ENCODE measurements at places on chromosomes 4 and X. TPM values are rescaled to one million over a fixed set of nuclear protein-coding genes. Genes with fewer than 3 reads are reported as not detected.
A peak's percentile ranks its signal among the peaks of the same experiment; 100 is the strongest.

GRCh38 chr4:106454021-106454420, 85.4 kb upstream of the GIMD1 start:
- no peaks in the 10 kb centered on the region for H3K36me3 ChIP-seq
- H3K4me1 ChIP-seq = no peaks in the 10 kb centered on the region

GRCh38 chr4:98605216-98605615, 53.2 kb downstream of the TSPAN5 start:
- H3K27ac ChIP-seq = peak overlapping the region; percentile 90
- H3K4me3 ChIP-seq = peak overlapping the region; percentile 56
- no peak for DNase-seq
- peaks cover 9% of the 10 kb centered on the region for H3K36me3 ChIP-seq
- H3K4me1 ChIP-seq = peaks cover 28% of the 10 kb centered on the region

- H3K27me3 ChIP-seq = no peaks in the 10 kb centered on the region
- peaks cover 9% of the 10 kb centered on the region for H3K4me1 ChIP-seq
- H3K36me3 ChIP-seq = no peaks in the 10 kb centered on the region
- no peak overlapping the region for H3K4me3 ChIP-seq
Observed at GRCh38 chr4:19686456-19686855, 565.2 kb upstream of the SLIT2 start.

DNA sequence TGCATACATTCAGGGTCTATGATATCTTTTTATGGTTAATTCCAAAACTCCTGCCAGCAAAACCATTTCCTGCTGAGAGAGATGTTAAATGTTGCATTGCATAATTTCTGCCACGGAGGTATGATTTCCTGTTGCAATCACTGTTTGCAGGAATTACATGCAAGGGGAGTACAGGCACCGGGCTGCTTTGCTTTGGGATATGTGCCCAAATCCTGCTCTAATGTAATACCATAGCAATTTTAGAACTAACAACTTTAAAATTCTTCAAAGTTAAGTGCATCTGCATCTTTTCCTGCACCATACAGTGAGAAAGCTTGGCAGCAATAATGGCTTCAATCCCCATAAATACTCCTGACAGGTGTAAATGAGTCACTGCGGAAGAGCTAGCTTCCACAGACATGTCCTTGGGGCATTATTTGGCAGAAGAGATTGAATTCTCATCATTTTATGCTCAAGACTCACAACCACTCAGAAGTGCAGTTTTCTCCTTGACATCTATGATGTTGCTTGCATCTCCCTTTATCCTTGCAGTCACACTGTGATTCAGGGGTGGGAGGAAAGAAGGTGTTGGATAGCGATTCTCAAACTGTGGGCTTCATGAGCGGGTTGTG, 29.6 kb downstream of the TRIM2 start:
- H3K4me1 ChIP-seq = peaks cover 38% of the 10 kb centered on the region
- DNase-seq = no peak
- H3K36me3 ChIP-seq = peaks cover 16% of the 10 kb centered on the region
- H3K27ac ChIP-seq = peak overlapping the region; percentile 15

GRCh38 chrX:96987228-96987627, 103.5 kb downstream of the RPA4 start:
- no peak overlapping the region for H3K27ac ChIP-seq
- DNase-seq = no peak
- H3K27me3 ChIP-seq = no peaks in the 10 kb centered on the region
- peaks cover 4% of the 10 kb centered on the region for H3K4me1 ChIP-seq

- H3K36me3 ChIP-seq = no peaks in the 10 kb centered on the region
- peak overlapping the region; percentile 85 for H3K4me3 ChIP-seq
Observed at GRCh38 chr4:164383358-164384220, 370.3 kb upstream of the SMIM31 start.

DNA sequence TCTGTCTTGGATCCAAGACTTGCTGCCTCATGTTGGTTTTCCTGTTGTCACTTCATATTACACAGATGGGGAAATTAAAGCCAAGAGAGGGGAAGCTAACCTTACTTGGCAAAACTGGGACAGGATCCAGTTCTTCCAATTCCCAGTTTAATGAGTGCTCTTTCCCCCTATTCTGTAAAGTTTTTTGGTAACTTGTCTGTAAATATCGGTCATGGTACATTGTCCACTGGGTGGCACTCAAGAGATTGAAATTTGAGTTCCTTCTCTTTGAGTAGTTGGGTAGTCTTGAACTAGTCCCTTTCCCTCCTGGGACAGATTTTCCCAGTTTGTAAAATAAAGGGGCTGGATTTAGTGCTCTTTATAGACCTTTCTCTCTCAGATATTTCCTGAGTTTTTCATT, 12.4 kb upstream of the EOLA2 start:
- peak overlapping the region; percentile 34 for H3K27ac ChIP-seq
- no peaks in the 10 kb centered on the region for H3K27me3 ChIP-seq
- DNase-seq = no peak
- H3K4me3 ChIP-seq = no peak overlapping the region
- peaks cover 5% of the 10 kb centered on the region for H3K36me3 ChIP-seq
- H3K4me1 ChIP-seq = no peaks in the 10 kb centered on the region

DNA sequence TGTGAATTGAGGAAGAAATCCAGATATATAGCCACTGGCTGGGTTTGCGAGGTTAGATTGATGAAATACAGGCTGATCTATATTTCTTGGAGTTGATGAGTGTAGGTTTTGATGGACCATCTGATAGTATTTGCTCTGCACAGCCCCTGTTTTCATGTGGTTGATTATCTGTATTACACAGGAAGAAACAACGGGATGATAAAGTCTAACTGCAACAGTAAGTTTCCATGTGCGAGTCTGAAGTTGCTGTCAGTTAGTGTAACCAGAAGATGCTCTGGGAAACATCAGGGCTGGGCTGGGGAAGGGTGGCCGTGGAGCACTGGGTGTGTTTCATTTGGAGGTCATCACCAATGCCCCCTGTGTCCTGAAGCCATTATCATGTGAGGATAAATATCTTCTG, 148.4 kb upstream of the SFRP2 start:
- no peak overlapping the region for H3K4me3 ChIP-seq
- H3K27ac ChIP-seq = no peak overlapping the region
- H3K4me1 ChIP-seq = peaks cover 5% of the 10 kb centered on the region
- H3K36me3 ChIP-seq = no peaks in the 10 kb centered on the region

GRCh38 chr4:56129431-56129861, 180.7 kb downstream of the CEP135 start:
- peaks cover 4% of the 10 kb centered on the region for H3K36me3 ChIP-seq
- H3K27ac ChIP-seq = peak overlapping the region; percentile 75
- H3K4me3 ChIP-seq = no peak overlapping the region
- no peak for DNase-seq
- peaks cover 21% of the 10 kb centered on the region for H3K4me1 ChIP-seq

- peaks cover 50% of the 10 kb centered on the region for H3K27me3 ChIP-seq
- H3K4me3 ChIP-seq = no peak overlapping the region
- H3K27ac ChIP-seq = no peak overlapping the region
- H3K36me3 ChIP-seq = no peaks in the 10 kb centered on the region
- no peaks in the 10 kb centered on the region for H3K4me1 ChIP-seq
- DNase-seq = no peak
Observed at GRCh38 chr4:73864365-73864764, 4.8 kb upstream of the CXCL1 start.

DNA sequence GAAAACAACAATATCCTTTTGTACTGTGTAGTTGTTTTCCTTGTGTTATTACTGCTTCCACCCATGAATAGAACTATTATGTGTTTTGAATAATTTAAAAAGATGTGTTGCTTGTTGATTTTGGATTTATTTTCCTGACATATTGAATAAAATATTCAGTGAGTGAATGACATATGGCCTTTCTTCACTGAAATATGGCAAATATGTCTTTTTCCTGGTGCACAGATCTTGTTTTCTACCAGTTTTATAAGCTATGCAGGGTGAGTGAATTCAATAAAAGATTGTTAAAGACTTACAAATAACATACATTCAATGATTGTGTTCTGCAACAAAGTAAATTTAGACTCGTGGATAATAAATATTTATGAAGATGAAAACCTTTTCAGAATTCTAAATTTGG, 1216.3 kb upstream of the ADGRL3 start:
- H3K27me3 ChIP-seq = no peaks in the 10 kb centered on the region
- H3K36me3 ChIP-seq = no peaks in the 10 kb centered on the region
- H3K4me3 ChIP-seq = no peak overlapping the region
- DNase-seq = no peak
- no peaks in the 10 kb centered on the region for H3K4me1 ChIP-seq
- no peak overlapping the region for H3K27ac ChIP-seq

DNA sequence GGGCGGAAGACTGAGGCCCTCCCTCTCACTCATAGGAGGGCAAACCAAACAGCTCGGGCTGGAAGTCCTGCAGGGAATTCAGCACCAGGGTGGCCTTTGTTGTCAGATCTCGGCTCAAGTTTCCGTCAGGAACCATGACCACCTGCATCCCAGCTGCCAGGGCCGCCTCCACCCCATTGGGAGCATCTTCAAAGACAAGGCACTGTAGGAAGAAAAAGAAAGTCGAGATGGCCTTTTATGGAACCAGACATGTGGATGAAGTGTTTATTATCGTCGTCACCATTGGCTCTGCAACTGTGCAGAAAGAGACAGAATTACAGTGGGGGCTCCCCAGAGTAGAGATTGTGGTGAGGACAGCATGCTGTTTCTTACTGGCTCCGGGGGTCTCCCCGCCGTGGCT, 97.2 kb upstream of the STS start:
- no peaks in the 10 kb centered on the region for H3K27me3 ChIP-seq
- peaks cover 5% of the 10 kb centered on the region for H3K4me1 ChIP-seq
- no peak overlapping the region for H3K4me3 ChIP-seq
- peaks cover 54% of the 10 kb centered on the region for H3K36me3 ChIP-seq
- no peak for DNase-seq
- no peak overlapping the region for H3K27ac ChIP-seq

DNA sequence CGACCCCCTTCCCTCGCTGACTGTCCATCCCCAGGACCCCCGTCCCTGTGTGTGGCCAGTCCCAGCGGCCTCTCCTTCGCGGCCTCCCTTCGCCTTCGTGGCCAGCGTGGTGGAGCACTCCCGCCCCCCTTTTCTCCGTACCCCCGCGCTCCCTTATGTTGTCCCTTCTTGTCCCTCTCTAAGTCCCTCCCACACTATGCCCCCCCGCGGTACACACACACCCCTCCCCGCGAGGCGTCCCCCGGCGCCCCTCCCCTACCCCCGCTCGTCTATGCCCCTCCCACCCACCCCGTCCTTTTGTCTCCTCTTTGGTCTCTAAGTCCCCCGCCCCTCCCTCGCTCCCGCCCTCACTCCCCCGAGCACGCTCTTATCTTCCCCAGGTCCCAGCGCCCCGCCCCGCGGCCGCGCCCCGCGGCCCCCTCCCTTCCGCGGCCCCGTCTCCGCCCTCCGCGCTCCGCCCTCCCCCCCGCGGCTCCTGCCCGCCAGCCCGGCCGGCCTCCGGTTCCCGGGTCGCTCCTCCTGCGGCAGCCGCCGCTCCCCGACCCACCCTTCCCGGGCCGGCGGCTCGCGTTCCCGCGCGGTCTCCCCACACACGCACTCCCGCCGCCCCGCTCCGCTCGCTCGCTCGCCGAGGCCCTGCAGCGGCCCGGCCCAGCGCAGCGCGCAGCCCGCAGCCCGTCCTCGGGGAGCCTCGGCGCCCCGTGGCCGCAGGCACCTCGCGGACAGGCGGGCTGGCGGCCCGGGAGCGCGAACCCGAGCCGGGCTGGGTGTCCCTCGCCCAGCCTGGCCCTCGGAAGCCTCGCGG, 26.3 kb downstream of the UTP14A start:
- peaks cover 33% of the 10 kb centered on the region for H3K27me3 ChIP-seq
- peak overlapping the region; percentile 97 for H3K27ac ChIP-seq
- no peaks in the 10 kb centered on the region for H3K4me1 ChIP-seq
- peak overlapping the region; percentile 94 for H3K4me3 ChIP-seq
- DNase-seq = peak; percentile 83
- H3K36me3 ChIP-seq = no peaks in the 10 kb centered on the region

- H3K27me3 ChIP-seq = no peaks in the 10 kb centered on the region
- no peak for DNase-seq
- H3K4me1 ChIP-seq = peaks cover 37% of the 10 kb centered on the region
- peak overlapping the region; percentile 88 for H3K27ac ChIP-seq
Observed at GRCh38 chr4:145731028-145731427, 51.1 kb downstream of the C4orf51 start.

- H3K4me1 ChIP-seq = no peaks in the 10 kb centered on the region
- H3K36me3 ChIP-seq = no peaks in the 10 kb centered on the region
- no peaks in the 10 kb centered on the region for H3K27me3 ChIP-seq
- no peak overlapping the region for H3K27ac ChIP-seq
Observed at GRCh38 chrX:68060506-68061205, 372.6 kb downstream of the OPHN1 start.

- H3K27ac ChIP-seq = no peak overlapping the region
- H3K36me3 ChIP-seq = no peaks in the 10 kb centered on the region
- H3K4me3 ChIP-seq = no peak overlapping the region
- DNase-seq = no peak
- H3K4me1 ChIP-seq = peaks cover 20% of the 10 kb centered on the region
- no peaks in the 10 kb centered on the region for H3K27me3 ChIP-seq
Observed at GRCh38 chrX:17692709-17693346, 44.5 kb upstream of the SCML1 start.

DNA sequence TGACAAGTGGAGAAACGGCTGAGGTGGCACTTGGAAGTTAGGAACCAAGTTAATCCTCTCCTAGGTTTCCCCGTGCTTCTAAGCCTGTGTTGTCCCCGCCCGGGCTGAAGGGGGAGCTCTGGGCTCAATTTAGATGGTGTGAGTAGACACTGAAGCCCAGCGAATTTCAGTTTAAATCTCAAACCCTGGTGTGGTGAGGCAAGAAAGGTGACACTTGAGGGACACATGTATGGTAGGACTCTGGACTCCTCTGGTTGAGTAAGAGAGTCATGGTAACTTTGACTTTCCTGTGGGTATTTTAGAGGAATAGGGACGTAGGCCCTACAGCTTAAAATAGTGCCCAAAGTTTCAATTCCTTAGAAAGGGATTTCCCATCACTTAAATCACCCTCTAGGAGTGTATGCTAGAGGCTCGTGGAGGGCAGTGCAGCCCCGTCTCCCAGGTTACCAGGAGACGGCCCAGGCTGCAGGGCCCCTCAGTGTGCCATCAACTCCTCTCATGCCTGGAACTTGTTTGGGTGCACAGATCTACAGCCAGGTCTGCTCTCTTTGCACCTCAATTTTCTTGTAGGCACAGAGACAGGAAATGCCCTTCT, 24.0 kb downstream of the HAND2 start:
- no peak overlapping the region for H3K27ac ChIP-seq
- DNase-seq = peak; percentile 62
- H3K36me3 ChIP-seq = peaks cover 11% of the 10 kb centered on the region
- H3K4me1 ChIP-seq = peaks cover 4% of the 10 kb centered on the region
- peak overlapping the region; percentile 75 for H3K4me3 ChIP-seq

Gene ADD1
- total RNA-seq = 197 TPM

Gene PPP2R2C
- 10.8 TPM for total RNA-seq

Gene F11
- 1.0 TPM for total RNA-seq

Gene RNF4
- 61.4 TPM for total RNA-seq

Gene FTSJ1
- total RNA-seq = 35.3 TPM

Gene PDE5A
- total RNA-seq = 23.9 TPM

Gene PPA2
- total RNA-seq = 88.9 TPM

Gene OCRL
- total RNA-seq = 39.8 TPM

Gene GRIA3
- 9.2 TPM for total RNA-seq

Gene ARMCX2
- 86.1 TPM for total RNA-seq

Gene NLGN3
- total RNA-seq = 17.9 TPM

Gene NEXMIF
- 1.1 TPM for total RNA-seq

Gene PRRG3
- total RNA-seq = 0.43 TPM

Gene NHSL2
- 11.3 TPM for total RNA-seq

Gene AMBN
- 0.36 TPM for total RNA-seq

Gene DEFB131A
- not detected for total RNA-seq

Gene SLC2A9
- total RNA-seq = 2.5 TPM

Gene SRPX
- 2.6 TPM for total RNA-seq

Gene PWWP3B
- total RNA-seq = 3.8 TPM
